ENCODE measurements at places on chromosomes 6 and 20. TPM values are rescaled to one million over a fixed set of nuclear protein-coding genes. Genes with fewer than 3 reads are reported as not detected.

GSTA5 gene
- total RNA-seq, result not detected

SPATA25 gene
- 3.6 TPM for total RNA-seq

SLC44A4 gene
- total RNA-seq, result 0.96 TPM

MYBL2 gene
- total RNA-seq, result 0.24 TPM

HMGCLL1 gene
- 10.6 TPM for total RNA-seq

CD164 gene
- total RNA-seq, result 184 TPM

MROH8 gene
- total RNA-seq, result 2.4 TPM

CALHM4 gene
- 2.4 TPM for total RNA-seq

AKAP7 gene
- total RNA-seq, result 12.8 TPM

PTCHD4 gene
- 3.4 TPM for total RNA-seq

GRCh38 chr6:3585320-3585935, 128.6 kb upstream of the SLC22A23 start:
- DNase-seq, result no peak

GRCh38 chr20:14721926-14722452, 384.6 kb upstream of the FLRT3 start:
- DNase-seq, result no peak

DNA sequence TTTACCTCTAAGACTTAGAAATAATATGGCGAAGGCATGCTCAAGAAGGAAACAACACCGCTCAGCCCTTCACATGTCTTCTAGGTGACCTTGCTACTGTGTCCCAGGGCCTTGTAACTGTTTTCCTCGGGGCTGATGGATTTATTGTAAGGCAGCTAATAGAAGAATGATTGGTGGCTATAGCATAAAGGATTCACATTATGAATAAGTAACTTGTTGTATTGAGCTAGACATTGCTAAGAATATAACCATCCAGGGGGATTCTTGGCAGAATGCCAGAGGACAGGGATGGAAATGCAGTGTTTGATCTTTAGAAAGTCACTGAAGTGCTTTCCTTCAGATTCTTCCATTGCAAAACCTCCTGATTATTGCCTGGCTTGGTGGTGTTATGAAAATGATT, 54.9 kb downstream of the PLEKHG1 start:
- DNase-seq, result no peak

GRCh38 chr6:38846844-38847243, 131.7 kb downstream of the DNAH8 start:
- no peak for DNase-seq

DNA sequence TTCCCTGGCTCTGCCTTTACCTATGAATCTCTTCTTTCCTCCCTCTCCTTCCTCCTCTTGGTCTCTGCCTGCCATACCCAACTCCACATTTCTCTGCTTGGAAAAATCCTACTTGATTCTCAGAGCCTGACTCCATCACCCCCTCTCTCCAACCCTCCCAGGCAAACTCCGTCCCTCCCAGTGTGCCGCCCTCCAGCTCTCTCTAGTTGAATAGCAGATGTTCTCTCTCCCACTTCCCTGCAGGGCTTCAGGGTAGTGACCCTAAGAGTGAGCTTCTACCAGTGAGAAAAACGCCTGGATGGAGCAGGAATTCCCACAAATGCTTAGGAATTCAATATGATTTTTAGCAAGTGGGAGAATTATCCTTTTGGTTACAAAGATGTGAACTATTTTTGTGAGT, 141.6 kb downstream of the MTHFD1L start:
- DNase-seq, result no peak

GRCh38 chr20:41848180-41848579, 230.0 kb upstream of the CHD6 start:
- no peak for DNase-seq

DNA sequence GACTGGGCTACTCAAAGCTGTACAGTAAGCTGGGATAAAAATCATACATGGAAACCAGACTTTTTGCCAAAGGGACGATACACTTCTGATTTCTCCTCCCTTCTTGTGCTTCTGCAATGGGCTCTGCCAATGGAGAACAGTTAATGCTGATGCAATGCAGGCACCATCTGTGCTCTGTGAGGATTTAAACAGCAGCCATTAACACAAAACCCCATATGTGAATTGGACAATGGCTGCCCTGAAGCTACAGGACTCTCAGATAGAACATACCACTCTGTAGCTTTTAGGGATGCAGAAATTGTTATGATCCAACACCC, 71.9 kb downstream of the GJA10 start:
- DNase-seq, result peak; percentile 99

- no peak for DNase-seq
Observed at GRCh38 chr6:11675601-11676000, 103.0 kb downstream of the ADTRP start.

DNA sequence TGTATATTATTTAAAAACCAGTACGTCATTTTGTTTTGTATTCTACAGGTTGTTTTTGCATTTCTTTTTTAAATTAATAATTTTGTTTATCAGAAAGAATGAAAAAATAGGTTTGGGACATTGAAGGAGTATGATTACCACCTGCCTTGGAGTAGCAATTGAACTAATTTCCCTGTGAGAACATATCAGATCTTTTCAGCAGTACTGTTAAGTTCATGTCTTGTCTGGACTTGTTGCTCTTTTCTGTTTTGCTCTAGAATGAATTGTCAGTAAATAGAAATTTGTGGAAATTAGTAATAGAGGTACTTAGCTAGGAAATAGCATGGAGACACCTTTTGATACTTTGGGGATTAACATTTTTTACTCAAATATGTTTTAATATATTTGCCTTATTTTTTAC, 24.3 kb downstream of the HSF2 start:
- DNase-seq, result no peak

DNA sequence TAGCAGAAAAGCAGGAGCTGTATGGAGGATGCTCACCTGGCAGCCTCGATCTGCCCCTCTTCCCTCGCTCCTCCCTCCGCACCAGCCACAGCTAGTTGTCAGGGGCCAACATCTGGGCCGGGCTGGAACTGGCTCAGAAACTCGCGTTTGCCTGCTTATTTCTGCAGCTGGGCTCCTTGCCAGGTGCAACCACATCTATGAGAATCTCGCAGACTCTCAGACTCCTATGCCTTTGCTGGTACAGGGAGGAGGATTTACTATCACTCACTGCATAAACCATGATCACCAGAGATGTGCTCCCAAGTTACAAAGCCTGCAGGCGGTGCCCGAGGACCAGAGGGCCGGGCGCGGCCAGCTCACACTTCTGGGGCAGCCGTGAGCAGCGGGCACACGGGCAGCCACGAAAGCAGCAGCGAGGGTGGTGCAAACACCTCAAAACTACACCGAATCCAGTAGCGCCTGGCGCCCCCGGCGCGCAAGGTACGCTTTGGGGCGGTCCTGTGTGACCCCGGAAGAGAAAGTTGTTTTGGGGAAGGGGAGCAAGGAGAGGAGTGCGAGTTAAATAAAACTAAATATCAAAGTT, 577 bp upstream of the LRRC1 start:
- DNase-seq, result peak; percentile 88

GRCh38 chr6:37555040-37555781, 55.5 kb upstream of the CCDC167 start:
- DNase-seq, result no peak

GRCh38 chr6:160634706-160635105, 29.4 kb downstream of the LPA start:
- DNase-seq, result no peak

DNA sequence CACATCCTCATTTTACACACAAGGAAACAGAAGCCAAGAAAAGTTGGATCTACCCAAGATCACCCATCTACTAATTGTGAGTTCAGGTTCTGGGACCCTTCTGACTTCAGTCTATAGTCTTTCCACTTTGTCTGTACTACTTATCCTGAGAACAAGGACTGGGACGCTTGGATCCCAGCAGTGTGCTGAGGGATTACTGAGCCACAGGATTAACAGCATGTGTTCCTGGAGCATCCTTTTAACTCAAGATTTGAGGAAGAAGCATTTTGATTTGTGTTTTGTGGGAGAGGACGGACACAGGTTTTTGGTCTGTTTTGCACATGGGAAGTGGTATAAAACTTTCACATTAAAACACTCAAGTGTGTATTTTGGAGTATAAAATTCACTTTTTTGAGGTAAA, 4.4 kb downstream of the ENPP4 start:
- no peak for DNase-seq

DNA sequence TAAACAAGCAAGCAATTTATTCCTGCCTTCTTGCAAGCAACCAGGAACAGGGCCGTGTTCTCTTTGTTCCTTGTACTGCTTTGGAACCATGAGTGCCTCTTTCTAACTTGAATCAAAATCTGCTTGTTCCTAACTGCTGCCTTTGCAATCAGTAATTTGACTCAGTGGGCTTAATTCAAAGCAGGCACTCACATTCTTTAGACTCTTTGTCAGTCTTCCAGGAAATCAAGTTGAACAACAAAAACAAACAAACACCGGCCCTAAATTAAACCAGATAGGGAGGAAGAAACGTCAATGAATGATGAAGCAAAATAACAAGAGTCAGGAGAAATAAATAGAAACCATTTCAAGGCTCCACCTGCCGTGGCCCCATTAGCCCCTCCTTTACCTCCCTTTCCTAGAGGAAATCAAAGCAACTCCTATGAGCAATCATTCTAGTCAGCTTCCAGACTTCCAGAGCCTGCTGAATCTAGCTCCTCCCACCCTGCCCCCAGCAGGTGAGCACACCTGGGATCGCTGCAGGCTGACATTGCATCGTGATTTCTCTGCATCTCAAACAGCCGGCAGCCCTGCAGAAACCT, 582.2 kb upstream of the FLRT3 start:
- DNase-seq, result peak; percentile 17

DNA sequence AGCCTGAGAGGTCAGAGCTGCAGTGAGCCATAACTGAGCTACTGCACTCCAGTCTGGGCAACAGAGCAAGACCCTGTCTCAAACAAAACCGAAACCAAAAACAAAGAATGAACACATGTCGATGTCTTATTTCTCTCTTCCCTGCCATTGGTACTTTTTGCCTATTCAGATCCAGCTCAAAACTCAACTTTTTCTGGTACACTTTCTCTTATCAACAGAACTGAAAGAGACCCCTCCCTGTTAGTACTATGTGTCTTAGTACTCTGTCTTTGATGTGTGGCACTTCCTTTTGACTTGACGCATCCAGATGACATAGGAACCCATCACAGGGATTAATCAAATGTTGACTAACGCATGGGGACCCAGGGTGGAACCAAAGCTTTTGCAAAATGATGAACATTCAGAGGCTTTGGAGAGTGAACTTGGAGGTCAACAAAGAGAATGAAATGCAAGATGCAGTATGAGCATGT, 44.8 kb downstream of the AKAP12 start:
- no peak for DNase-seq

DNA sequence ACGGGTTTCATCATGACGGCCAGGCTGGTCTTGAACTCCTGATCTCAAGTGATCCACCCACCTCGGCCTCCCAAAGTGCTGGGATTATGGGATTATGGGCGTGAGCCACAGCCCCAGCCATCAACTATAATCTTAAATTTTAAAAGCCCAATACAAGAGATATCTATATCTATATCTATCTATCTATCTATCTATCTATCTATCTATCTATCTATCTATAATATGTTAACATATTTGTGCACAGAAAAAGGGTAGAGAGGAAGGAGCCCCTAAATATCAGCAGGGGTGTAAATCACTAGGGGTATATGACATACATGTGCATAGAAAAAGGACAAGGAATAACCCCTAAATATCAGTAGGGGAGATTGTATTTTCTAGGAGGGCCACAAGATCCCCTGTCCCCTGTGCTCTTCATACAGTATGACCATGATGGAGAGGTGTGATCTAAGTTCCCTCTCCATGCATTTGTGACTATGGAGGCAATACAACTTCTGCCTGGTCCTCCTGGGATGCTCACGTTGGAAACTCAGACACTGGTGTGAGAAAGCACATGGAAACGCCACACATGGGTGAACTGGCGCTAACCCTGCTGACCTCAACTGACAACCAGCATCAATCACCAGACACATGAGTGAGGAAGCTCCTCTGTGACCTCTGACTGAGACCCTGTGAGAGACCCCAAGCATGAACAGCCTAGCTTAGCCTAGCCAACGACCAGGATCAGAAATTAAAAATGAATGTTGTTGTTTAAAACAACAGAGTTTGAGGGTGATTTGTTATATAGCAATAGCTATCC, 1.2 kb upstream of the SPATS1 start:
- DNase-seq, result no peak

GRCh38 chr20:59835448-59836395, 97.7 kb downstream of the SYCP2 start:
- peak; percentile 89 for DNase-seq

- DNase-seq, result peak; percentile 55
Observed at GRCh38 chr20:51258582-51259165, 235.8 kb upstream of the KCNG1 start.

DNA sequence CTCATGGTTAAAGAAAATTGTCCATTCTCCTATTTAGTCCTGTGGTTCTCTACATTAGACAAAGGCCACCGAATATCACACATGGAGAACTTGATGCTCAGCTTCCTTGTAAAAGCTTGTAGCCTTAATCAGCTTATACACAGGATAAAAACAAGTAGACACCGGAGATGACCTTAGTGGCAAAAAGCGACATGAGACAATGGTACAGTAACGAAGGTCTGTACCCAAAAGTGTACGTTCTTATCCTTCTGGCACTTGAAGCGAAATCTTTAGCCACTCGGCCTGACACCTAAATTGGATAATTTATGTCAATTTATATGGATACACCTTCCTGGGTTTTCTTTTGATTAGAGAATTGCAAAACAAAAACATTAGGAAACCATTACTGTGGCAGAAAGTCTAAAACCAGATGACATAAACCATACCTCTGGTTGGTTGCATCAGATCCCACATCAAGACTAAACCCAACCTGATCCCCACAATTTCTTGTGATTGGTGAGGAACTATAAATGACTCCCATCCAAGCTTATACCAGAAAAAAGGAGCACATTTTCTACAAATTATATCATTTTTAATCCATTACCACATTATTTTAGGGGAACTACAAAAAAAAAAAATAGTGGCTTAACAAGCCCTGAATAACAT, 6.1 kb downstream of the RBM39 start:
- no peak for DNase-seq

- no peak for DNase-seq
Observed at GRCh38 chr20:48486065-48486464, 341.7 kb downstream of the PREX1 start.

DNA sequence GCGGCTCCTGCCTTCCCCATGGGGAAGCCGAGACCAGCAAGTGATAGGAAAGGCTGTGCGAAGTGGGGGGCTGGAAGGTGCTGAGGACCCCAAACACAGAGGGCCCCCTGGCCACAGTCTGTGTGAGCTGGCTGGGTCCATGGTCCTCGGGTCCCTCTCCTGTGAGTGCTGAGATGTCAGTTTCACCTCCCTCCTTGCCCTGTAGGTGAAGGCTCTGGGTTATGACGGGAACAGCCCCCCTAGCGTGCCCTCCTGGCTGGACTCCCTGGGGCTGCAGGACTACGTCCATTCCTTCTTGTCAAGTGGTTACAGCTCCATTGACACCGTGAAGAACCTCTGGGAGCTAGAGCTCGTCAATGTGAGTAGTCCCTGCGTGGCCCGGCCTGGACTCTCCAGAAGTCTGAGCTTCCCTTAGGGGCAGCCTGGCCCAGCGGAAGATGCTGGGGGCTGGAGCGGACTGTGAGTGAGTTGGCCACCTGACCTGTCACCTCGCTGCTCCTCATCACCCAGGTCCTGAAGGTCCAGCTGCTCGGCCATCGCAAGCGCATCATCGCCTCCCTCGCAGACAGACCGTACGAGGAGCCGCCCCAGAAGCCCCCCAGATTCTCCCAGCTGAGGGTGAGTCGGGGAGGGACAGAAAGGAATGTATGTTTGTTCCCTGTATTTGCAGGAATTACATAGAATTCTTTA, 61.7 kb downstream of the TCP11 start:
- no peak for DNase-seq

GRCh38 chr20:32966881-32967781, 37.1 kb downstream of the SUN5 start:
- DNase-seq, result no peak

Measured in umbilical cord (tissue), 2 donors.